ENCODE measurements at places on chromosomes 6 and 20. TPM values are rescaled to one million over a fixed set of nuclear protein-coding genes. Genes with fewer than 3 reads are reported as not detected.

SAMD10 gene
- total RNA-seq = 1.2 TPM

DNA sequence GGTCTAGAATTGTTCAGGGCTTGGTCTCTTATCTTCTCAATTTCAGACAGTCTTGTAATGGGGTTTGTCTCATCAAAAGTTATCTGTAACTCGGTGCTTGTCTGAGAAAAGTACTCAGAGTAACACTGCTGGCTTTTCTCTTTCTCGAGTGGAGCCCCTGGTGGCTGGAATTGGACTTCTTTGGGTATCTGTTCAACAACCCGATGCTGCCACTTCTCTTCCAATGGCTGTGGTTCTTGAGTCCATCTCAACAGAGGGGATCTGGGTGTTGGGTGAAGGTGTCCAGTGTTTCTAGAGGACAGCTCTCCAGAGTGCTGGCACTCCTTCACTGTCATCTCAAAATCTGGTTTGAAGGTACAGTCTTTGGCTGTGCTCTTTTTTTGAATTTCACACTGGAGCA is 24.6 kb downstream of the DST start:
- DNase-seq = no peak

MAS1 gene
- not detected for total RNA-seq

- DNase-seq = no peak
These were observed 27.1 kb downstream of the GSTA2 start for GRCh38 chr6:52736145-52736544.

DNA sequence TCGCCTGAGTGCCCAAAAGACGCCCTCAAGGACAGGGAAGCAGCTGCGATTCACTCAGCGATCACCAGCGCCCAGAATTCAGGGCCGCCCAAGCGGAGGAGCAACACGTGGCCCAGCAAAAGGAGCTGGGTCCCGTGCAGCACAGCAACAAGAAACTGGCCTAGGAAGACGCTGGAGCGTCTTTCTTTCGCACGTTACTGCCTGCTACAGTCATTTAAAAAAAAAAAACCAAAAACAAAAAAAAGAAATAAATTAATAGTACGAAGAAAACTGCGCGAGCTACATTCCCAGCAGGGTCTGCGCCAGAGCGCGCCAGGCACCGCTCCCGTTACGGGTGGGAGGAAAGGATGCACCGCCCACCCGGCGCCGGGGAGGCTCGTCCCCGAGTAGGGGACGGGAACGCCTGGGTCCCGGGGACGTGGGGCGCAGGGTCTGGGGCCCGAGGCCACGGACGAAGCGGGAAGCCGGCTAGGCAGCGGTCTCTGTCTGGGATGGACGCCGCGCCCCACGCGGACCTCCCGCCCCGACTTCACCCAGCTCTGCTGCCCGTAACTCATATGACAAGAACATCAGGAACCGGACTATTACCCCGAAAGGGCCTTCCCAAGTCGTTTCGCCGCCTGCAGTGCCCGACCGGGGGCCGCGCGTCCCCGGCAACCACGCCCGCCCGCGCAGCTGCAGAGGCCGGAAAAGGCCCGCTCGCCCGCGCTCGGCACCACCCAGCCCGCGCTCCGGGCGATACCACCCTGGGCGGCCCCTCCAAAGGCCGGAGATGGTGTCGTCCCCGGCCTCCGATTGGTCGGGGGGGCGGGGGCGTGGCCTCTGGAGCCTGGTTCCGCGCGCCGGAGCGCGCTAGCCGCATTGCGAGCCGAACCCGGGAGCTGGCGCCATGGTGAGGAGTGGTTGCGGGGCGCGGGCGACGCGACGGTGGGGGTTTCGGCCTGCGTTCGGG is at the start of gene NOP56:
TSS of gene NOP56 (plus strand) at position 861 of the 952 bp plus-strand sequence. CDS start at position 890, 29 bp downstream.
- DNase-seq = peak; percentile 93

- DNase-seq = peak; percentile 12
These were observed 58.6 kb downstream of the CPNE5 start for GRCh38 chr6:36780442-36781177.

DNA sequence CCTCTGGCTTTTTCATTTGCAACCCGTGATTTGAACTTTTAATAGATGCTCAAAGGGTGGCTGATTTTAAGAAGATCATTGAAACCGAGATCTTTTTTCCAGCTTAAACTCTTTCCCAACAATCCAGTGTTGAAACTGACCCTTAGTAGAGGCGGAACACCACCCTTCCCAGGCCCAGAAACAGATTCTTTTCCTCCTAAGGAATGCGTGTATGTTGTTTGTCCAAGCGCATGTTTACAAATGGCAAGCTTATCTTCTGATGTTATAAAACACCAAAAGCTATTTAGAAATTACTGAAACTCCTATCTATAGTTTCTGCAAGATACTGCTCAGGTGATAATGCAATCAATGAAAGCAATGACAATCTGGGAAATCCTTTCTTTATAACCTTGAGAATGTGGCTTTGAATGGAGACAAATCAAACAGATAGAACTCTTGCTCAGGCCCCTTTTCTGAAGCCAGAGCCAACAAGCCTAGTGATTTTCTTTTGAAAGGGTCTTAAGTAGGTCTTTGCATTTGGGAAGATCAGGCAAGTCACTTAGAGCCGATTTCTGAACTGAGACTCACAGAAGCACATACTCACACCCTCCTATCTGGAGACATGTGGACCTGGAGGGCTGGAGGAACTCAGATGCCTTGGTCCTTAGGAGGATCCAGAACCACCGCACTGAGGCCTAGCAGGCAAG is 9.1 kb downstream of the BANF2 start:
- no peak for DNase-seq

OXT gene
- total RNA-seq = not detected

COL19A1 gene
- total RNA-seq = not detected

DNA sequence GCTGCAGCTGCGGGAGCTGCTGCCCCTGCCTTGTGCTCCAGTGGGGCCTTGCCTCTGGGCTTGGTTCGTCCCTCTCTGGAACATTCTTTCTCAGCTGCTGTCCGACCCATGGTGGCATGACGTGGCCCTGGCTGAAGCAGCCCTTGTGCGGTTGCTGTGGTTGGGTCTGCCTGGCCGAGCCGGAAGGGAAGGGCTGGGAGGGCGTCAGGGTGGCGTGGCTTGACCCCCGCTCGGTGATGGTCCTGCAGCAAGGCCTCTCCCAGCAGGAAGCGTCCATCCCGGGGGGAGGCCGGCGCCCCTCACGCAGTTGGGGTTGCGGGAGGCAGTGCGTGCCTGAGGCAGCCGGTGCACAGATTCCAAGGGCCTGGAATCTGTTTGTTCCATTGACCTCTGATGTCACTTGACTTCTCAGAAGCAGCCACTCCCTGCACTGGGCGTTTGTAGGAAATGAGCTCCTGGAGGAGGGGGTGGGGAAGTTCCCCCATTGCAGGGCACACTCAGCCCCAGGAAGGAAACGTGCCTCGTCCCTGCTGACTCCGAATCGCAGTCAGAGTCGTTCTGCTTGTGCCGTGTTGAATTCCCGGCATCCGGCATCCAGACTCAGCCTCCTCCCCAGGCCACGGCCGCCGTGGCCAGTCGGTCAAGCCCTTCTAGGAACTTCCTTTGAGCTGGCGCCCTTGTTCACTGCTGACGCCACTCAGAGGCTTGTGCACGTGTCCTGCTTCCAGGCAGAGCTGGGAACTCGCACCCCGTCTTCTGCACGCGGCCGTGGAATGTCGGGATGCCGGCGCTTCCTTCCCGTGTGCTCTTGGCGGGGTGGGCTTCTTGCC is 9.7 kb upstream of the TNFRSF6B start:
- peak; percentile 75 for DNase-seq

TNNC2 gene
- total RNA-seq = not detected

FBXO30 gene
- total RNA-seq = 4.0 TPM

DNA sequence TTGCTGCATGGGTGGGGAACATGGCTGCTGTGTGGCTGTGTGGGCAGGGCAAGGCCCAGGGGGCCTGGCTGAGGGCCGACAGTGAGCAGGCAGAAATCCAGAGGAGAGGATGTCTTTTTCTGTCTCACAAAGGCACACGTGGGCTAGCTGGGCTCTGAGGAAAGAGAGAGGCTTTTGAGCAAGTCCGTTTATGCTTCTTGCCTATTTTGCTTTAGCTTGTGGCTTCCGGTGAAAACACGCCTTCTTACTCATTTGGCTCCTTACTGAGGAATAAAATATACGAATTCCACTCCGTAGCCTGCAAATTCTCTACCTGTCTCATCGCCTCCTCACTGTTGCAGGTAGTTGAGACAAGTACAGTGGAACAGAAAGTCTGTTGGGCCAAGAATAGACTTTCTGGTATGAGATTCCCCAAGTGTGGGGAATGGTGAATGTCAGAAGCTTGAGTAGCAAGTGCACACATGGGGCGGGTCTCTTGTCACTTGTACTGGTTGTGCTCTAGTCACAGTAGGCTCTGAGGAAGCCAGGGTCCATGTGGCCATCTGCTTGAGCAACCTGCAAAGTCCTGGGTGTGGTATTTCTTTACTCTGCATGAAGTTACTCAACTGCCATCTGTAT is 28.4 kb downstream of the WRNIP1 start:
- no peak for DNase-seq

KIAA1755 gene
- total RNA-seq = 0.20 TPM

DNA sequence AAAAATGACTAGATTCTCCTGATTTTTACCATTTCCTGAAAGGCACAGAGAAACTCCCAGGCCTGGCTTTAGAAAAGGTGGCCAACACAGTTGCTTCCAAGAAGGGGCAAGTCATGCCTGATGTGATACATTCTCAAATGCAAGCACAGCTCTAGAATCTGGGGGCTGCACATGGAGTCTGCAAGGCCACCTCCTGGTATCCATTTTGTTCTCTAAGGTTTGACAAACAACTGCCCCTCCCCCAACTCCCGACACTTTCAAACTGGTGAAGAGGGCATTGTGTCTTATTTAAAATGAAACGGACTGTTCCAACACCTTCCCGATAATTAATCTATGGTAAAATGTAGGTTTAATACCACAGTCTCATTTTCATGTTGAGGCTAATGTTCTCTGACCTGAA is 220.2 kb upstream of the CEP162 start:
- DNase-seq = no peak

GRCh38 chr6:46281110-46281509 is 110.3 kb upstream of the ENPP5 start:
- DNase-seq = no peak

GRCh38 chr6:13165502-13166172 is 162.7 kb downstream of the TBC1D7 start:
- DNase-seq = no peak

DNA sequence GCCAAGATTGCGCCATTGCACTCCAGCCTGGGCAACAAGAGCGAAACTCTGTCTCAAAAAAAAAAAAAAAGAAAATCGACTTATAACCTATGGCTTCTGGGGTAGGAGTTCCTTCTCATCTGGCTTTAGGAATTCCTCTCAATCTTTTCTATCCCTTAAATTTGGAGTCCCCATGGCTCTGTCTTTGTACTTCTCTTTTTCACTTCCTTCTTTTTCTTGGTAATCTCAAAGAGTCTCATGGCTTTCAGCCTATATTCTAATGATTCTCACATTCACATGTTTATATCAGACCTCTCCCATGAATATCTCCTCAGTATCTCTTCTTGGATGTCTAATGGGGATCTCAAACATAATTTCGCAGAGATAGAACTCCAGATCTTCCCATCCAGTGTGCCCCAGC is 42.8 kb upstream of the RALGAPA2 start:
- DNase-seq = no peak

GRCh38 chr6:162331911-162332310 is 395.7 kb downstream of the PRKN start:
- no peak for DNase-seq

GRCh38 chr6:76506808-76507207 is 434.3 kb upstream of the IMPG1 start:
- DNase-seq = no peak

- DNase-seq = no peak
These were observed 2.8 kb upstream of the BTN3A3 start for GRCh38 chr6:26437550-26437949.

CTAGE9 gene
- total RNA-seq = not detected

LCA5 gene
- 2.3 TPM for total RNA-seq

GRCh38 chr6:81204731-81205130 is 547.8 kb downstream of the TENT5A start:
- no peak for DNase-seq

GRCh38 chr20:49483018-49483695 is 689 bp upstream of the KCNB1 start:
- DNase-seq = no peak

DNA sequence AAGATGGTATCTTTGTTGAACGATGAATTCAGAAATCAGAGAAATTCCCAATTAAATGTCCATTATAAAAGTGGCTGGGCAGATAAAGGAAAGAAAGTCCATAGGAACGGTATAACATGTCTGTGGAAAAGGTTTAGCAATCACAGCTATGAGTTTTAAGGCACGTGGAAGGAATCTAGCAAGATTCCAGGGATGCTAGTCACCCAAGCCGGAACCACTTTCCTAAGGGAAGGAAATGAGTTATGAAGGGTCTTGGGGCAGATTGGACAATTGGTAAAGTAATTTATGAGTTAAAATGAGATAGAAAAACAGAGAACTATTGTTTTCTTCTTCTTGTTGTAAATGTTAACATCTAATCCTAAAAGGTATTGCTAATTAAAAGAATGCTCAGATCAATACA is 384.8 kb downstream of the ADGRB3 start:
- DNase-seq = no peak

DNA sequence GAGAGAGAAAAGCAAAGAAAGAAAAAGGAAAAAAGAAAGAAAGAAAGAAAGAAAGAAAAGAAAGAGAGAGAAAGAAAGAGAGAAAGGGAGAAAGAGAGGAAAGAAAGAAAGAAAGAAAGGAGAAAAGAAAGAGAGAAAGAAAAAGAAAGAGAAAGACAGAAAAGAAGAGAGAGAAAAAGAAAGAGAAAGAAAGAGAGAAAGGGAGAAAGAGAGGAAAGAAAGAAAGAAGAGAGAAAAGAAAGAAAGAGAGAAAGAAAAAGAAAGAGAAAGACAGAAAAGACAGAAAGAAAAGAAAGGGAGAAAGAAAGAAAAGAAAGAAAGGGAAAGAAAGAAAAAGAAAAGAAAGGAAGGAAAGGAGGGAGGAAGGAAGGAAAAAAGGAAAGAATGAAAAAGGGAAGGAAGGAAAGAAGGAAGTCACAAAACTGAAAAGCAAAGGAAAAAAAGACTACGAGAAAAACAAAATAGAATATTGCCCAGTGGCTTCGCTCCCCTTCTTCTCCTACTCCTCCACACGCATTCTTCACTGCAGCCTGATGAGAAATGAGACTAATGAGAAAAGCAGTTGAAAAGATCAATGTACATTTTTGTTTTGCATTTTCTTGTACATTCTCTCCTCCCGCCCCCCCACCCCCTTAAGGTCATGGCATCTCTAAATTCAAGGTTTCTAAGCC is 170.0 kb downstream of the SOD2 start:
- DNase-seq = no peak

MYB gene
- total RNA-seq = not detected

- no peak for DNase-seq
These were observed 309.7 kb downstream of the SLC35F1 start for GRCh38 chr6:118216751-118217150.

GRCh38 chr6:148990403-148990802 is 243.6 kb downstream of the UST start:
- no peak for DNase-seq

CGA gene
- total RNA-seq = not detected

OARD1 gene
- total RNA-seq = 12.4 TPM
